Hematopoietic multipotent progenitor cell treated with erythropoietin and hydrocortisone succinate and interleukin-3 and kit ligand, for 6 days (in vitro differentiated cells): ENCODE measurements at places on chromosomes 16 and 17.

GRCh38 chr16:53041320-53042051 lies 11.2 kb downstream of the CHD9NB start:
- DNase-seq: no peak

GRCh38 chr17:3827124-3827773 lies 18.8 kb downstream of the NCBP3 start:
- DNase-seq: peak; percentile 80

- no peak for DNase-seq
Observed at GRCh38 chr17:83152227-83152744, 72.9 kb downstream of the METRNL start.

GRCh38 chr17:40025991-40026815 lies 11.0 kb downstream of the CSF3 start:
- DNase-seq: no peak

DNA sequence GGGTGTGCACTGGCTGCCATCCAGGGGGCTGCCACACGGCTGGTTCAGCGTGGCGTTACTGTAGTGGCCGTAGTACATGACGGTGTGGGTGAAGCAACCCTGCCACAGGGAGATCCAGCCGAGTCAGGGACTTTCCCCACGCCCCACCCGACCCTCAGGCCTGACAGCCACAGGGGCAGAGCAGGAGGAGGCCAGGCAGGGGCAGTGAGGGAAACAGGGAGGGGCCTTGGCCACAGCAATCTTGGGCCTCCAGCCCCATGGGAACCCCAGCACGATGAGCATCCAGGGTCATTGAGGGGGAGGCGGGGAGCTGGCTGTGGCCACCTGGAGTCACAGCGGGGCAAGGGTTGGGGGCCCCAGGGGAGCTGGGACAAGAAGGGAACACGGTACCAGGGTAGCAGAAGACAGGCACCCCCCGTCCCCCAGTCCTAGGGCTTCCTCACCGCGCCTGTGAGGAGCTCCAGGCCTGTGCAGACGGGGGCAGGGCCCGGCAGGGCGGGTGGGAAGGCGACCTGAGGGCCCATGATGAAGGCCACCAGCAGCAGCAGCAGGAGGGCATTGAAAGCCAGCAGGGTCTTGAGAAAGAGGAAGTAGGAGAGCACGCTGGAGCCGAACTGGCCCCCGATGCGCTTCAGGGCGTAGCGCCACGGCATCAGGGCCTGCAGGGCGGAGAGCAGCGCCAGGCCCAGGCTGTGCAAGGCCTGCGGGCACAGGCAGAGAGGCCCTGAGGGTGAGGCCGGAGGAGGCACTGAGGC lies 4.3 kb downstream of the TMC6 start:
- DNase-seq: peak; percentile 86

GRCh38 chr16:3094289-3095027 lies 4.6 kb downstream of the ZSCAN10 start:
- DNase-seq: peak; percentile 78

DNA sequence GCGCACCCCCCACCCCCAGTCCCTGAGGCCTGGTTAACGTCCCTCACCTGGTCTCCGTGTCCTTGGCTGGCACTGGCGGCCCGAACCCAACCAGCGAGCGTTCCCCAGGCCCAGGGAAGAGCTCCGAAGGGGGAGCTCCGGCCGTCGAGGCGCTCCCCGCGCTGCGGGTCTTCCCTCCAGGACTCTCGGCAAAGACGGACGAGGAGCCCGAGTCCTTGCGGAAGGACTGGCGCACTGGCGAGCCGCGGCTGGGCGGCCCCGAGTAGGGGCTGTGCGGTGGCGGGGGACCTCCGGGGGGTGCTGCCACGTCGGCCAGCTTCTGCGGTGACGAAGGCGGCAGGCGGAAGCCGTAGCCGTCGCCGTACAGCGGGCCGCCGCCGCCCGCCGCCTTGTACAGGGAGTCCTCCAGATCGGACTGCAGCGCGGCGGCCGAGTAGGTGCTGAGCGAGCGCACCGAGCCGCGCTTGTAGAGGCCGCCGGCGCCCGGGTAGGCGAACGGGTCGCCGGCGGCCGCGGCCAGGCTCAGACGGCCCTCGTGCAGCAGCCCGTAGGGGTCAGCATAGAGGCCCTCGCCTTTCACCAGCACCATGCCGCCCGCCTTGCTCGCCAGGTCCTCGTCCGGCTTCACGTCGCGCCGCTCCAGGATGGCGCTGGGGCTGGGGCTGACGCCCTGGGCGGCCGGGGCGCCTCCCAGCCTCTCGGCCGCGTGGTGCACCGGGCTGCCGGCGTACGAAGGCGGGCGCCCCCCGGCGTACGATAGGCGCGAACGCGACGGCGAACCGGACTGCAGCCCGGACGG lies 44.1 kb downstream of the SRCIN1 start:
- DNase-seq: no peak

- DNase-seq: peak; percentile 84
Observed at GRCh38 chr17:7553356-7553755, 4.5 kb downstream of the TNFSF12 start.

- DNase-seq: no peak
Observed at GRCh38 chr16:48972236-48972635, 309.4 kb downstream of the CBLN1 start.

GRCh38 chr17:33234930-33235685 lies 58.0 kb downstream of the ASIC2 start:
- DNase-seq: no peak
